ENCODE measurements at places on chromosomes 1 and 21.
A peak's percentile ranks its signal among the peaks of the same experiment; 100 is the strongest.

- DNase-seq, result no peak
Measured at GRCh38 chr1:4736254-4736653, 81.8 kb downstream of the AJAP1 start.

DNA sequence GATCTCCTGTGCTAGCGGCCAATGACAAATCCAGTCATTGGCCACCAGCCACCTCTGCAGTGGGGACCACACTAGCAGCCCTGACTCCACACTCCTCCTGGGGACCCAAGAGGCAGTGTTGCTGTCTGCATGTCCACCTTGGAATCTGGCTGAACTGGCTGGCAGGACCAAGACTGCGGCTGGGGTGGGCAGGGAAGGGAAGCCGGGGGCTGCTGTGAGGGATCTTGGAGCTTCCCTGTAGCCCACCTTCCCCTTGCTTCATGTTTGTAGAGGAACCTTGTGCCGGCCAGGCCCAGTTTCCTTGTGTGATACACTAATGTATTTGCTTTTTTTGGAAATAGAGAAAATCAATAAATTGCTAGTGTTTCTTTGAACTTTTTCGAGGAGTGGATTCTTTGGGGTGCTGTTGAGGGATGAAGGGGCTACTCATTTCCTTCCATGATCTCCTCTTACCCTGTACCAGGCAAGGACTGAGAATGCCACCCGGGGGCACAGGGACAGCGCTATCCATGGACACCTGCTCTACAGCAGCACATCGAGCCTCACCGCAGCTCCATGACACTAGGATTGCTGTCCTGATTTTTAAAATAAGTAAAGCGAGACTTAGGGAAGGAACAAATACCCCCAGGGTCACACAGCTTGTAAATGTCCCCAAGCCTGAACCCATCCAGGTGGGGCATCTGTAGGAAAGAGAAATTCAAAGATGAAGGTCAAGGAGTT is 44.7 kb downstream of the TNNT2 start:
- no peak for DNase-seq

GRCh38 chr21:25870084-25870483 is 135.3 kb downstream of the GABPA start:
- no peak for DNase-seq

DNA sequence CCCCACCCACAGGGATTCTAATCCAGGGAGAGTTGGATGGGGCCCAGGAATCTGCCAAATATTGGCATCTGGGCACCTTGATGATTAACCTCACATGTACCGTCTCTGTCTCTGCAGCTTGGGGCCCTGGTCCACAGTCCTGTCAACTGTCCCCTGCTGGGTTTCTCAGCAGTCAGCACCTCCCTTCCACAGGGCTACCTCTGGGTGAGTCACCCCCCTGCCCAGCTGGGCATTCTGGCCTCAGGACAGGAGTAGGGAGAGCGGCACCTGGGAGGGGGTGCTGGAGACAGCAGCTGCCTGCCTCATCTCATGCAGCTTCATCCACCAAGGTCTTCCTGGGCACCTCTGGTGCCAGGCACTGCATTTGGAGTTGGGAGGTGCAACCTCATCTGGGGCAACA is 100.6 kb upstream of the ACTL8 start:
- DNase-seq, result peak; percentile 18

GRCh38 chr1:46451948-46452930 is 37.4 kb upstream of the DMBX1 start:
- DNase-seq, result no peak

DNA sequence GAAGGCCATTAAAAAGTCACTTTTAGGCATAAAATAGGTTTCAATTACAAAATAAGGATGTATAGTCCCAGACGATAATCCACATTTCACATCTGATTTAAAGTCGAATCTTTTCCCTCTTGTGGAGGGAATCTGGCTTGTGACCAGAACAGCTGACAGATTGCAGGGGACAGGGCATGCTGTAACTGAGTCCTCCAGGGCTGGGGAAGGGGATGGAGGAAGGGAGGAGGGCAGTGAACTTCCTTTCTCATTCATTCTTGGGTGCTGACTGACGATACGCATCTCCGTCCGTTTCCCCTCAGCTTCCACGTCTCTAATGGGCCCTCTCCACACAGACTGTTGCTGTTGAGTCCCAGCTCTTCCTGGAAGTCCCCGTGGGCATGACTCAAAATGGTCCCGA is 108.1 kb upstream of the CSF3R start:
- DNase-seq, result no peak

DNA sequence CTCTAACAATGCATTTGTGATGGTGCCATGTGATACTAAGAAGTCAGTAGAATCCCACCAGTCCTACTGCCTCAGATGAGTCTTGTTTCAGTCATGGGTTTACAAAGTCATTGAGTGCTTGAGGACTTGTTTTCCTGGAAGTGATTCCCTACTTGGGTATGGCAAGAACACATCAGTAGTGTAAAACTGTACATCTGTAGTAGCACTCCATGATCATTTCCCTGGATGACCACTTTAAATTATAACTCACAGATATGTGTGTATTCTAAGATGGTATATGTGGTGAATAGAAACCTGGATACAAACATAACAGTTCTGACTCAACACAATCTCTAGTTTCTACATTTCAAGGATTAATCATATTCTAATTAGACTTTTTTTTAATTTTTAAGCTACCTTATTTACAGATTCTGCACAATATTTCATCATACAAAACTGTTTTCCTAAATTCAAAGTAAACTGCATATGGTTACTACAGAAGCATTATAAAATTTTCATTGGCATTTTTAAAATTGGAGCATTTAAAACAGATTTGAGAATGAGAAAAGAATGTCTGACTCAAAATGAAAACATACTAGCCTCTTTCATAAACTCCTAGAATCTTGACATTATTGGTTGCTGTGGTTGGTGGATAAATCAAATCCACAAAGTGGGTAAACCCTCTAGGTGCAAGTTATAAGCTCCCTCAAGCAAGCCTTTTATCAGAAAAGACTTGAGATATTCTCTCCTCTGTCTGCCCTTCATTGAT is 6.8 kb upstream of the PSMG1 start:
- DNase-seq, result no peak

DNA sequence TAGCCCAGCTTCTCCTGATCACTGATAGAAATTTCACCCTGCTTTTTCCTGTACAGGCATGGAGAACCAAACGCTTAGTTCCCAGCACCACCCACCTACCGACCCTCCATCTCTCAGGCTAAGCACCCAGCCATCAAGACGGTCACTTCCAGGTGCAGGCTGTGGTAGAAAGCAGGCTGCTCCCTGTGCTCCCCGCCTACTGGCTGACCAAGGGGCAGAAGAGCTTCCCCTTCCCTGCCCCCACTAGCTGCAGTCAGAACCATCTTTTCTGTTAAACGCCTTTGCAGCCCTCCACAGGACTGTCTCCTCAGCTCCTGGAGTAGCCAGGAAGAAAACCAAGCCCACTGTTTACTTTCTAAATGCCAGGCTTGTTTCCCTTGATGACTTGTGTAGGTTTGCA is 23.0 kb downstream of the SPATA46 start:
- no peak for DNase-seq

- no peak for DNase-seq
Measured at GRCh38 chr1:32242341-32242851, 4.6 kb upstream of the FAM167B start.

DNA sequence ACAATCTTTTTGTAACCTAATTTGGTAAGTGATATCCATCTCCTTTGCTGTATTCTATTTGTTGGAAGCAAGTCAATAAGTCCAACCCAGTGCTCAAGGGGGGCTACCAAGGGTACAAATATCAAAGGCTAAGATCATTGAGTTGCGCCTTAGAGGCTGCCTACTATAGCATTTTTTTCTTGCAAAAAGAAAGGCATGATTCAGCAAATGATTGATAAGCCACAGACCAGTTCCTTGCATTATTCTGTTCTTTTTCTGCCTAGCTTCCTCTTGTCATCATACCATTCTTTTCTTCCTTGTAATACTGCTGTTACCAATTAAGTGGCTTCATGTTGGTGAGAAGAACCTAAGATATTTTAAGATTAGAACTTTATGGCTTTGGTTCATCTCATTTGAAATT is 29.8 kb upstream of the BARHL2 start:
- no peak for DNase-seq

DNA sequence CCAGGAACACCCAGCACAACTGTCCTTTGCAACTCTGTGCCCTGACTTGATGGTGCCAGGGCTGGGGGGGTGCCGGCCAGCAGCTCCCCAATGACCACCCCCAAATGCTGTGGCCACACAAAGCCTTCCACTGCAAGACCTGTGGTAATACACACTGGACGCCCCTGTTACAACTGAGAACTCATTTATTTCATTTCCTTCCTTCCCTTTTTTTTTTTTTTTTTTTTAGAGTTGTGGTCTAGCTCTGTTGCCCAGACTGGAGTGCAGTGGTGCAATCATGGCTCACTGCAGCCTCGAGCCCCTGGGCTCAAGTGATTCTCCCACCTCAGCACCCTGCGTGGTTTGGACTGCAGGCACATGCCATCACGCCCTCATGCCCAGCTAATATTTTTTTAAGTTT is 25.2 kb downstream of the TP73 start:
- no peak for DNase-seq

- DNase-seq, result peak; percentile 14
Measured at GRCh38 chr21:36005018-36005417, 55.3 kb downstream of the SETD4 start.

GRCh38 chr21:37231671-37232070 is 35.5 kb downstream of the VPS26C start:
- DNase-seq, result no peak

- DNase-seq, result no peak
Measured at GRCh38 chr21:44423941-44424607, 31.2 kb upstream of the LRRC3 start.

DNA sequence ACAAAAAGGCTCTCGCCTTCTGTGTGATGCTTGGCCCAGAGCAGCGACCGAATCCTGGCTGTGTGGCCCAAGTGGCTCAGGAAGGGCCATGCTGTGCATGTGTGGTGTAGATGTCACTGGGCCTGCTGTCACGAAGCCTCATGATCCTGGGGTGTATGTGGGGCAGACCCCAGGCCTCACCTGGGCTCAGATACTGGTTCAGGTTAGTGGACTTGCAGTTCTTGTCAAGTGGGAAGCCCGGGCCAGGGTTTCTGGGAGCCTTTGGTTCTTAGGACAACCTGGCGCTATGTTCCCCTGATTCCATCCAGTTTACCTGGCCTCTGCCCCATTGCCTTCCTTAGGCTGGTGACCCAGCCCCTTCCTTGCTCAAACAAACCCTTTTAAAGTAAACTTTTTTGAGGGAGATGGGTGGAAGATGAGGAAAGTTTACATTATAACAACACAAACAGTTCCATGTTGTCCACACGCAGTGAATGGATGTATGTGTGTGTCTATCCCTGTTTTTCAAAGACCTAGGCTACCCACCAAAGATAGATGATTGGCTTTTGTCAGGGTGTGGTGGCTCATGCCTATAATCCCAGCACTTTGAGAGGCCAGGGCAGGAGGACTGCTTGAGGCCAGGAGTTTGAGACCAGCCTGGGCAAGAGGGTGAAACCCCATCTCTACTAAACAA is 84.3 kb downstream of the UCK2 start:
- no peak for DNase-seq

DNA sequence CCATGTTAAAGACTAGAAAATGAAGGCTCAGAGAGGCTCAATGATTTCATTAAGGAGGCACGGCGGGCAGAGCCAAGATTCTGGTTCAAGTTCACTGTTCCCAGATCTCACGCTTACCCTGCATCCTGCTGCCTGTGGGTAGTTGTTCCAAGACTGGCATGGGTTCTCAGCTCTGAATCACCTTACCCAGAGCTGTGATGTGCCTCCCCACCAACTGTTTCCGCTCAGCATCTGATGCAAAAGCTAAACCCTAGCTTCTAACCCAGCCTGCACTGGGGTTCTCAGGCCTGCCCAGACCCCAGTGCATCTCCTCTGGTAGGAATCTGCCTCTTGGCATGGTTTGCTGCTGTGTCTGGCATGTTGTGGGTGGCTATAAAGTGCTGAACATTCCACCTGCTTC is 11.8 kb downstream of the TNR start:
- no peak for DNase-seq

GRCh38 chr1:91687452-91687851 is 186.8 kb downstream of the CDC7 start:
- no peak for DNase-seq

DNA sequence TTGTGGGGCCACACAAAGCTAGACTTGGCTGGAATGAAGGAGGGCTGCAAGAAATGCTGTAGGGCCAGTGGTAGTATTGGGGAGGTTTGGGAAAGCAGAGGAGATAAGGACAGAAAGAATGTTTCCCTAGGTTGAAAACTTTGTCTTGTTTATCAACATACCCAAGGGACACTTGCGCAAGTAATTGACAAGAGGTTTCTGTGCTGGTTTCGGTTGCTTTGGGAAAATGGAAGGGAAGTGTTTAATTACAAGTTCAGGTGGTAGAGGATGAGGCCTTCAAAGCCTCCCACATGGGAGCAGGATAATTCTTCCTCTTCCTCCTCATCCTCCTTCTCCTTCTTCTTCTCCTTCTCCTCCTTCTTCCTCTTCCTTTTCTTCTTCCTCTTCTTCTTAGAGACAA is 182.1 kb upstream of the LMO4 start:
- no peak for DNase-seq

DNA sequence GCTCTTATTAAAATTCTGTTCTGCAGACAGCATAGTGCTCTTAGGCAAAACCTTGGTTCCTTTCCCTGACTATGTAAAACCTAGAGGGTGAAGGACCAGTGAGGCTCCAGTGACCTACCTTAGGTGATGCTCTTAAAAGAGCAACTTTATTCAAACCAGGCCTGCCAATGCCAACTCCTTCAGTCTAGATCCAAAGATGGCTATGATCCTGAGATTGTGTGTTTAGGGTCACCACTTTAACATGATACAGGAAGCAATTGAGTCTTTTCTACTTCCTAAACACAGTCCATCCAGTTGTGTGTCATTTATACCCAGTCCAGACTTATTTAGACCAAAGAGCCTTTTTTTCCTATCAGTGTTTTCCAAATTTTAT is 10.8 kb downstream of the MCL1 start:
- no peak for DNase-seq

- peak; percentile 31 for DNase-seq
Measured at GRCh38 chr1:32972814-32973428, 8.3 kb upstream of the RNF19B start.

GRCh38 chr1:113538225-113538624 is 147.9 kb downstream of the MAGI3 start:
- peak; percentile 76 for DNase-seq

DNA sequence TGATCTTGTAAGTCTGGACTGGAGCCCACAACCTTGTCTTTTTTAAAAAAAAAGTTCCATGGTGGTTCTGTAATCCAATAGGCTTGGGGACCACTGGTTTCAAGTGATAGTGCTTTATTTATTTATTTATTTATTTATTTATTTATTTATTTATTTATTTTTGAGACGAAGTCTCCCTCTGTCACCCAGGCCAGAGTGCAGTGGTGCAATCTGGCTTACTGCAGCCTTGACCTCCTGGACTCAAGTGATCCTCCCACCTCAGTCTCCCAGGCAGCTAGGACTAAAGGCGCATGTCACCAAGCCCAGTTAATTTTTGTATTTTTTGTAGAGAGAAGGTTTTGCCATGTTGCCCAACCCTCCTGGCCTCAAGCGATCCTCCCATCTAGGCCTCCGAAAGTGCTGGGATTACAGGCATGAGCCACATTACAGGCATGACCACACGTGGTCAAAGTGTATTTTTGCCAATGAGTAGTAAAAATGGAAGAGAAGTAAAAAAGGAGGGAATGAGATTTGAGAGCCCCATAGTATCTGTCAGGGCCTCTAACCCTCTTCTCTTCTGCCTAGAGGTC is 44.8 kb upstream of the ARHGAP29 start:
- DNase-seq, result no peak

Data from NCI-H446 treated with DMSO at 0.1 percent for 48 hours (cell line).